ENCODE measurements at places on chromosomes 13 and 19.

DNA sequence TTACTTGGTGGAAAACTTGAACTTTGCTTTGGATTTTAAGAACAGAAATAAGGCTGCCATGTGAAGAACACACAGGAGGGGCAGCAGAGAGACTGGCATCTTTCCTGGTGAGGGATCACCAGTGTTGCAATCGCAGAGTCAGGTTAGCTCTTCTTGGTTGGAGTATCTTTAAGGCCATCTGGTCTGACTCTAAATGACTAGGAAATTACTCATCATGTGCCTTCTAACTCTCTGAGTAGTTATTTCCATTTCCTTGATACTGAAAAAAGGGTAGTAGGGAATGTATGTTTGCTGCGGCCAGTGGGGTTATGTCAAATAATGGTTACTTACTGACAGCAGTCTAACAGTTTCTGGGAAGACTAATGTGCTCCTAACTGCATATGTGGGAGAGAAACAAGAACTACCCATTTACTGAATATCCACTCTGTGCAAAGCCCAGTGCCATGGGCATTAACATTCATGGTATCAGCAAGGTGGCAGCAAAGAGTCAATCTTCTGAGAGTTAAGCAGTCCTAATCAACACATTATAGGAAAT is 122.1 kb downstream of the COG6 start:
- no peak for DNase-seq

- DNase-seq = no peak
These were observed 114.1 kb downstream of the TNFSF13B start for GRCh38 chr13:108383667-108384066.

DNA sequence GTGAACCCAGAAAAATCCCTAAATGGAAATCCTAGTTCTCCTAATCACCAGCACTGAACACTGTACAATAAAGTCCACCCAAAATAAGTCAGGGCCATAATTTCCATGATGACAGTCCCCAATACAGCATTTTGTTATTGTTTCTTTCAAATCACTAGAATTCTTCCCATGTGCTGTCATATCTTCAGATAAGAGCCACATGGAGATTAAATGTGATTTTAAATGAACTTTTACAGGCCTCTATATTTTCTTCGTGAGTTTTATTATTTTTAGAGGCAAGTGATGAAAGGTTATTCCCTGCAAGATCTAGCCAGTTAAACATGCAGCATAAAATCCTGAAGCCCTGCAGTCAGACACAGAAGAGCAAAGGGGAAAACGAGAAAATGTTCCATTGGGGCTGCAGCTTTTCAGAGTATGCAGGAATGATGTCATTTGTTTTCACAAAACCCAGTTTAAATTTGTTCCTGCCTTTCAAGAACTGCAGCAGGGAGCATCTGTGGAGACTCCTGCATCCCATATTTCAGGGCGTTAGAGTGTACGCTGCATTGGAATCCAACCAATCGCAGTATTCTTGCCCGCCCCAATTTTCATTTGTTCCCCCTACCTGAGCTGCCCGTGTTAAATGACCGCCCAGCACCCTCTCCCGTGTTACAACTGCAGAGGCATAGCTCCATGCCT is 167.2 kb upstream of the KLF12 start:
- no peak for DNase-seq

DNA sequence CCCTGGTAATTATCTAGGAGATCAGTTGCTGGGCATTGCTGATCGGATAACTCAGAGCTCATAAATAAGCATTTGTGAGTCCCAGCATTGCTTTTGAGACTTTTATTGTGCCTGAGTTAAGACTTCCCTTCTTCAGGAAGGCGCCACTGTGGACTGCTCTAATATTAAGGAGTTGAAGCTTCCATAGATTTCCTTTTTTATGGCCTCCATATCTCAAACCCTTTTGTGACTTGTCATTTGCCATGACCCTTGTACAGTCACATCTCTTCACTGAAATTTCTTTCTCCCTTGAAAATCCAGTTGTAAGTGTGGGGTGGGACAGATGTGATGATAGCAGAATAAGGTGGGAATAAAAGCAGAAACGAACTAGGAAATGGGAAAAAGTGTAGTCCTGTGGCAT is 6.3 kb downstream of the TM9SF2 start:
- no peak for DNase-seq

DNA sequence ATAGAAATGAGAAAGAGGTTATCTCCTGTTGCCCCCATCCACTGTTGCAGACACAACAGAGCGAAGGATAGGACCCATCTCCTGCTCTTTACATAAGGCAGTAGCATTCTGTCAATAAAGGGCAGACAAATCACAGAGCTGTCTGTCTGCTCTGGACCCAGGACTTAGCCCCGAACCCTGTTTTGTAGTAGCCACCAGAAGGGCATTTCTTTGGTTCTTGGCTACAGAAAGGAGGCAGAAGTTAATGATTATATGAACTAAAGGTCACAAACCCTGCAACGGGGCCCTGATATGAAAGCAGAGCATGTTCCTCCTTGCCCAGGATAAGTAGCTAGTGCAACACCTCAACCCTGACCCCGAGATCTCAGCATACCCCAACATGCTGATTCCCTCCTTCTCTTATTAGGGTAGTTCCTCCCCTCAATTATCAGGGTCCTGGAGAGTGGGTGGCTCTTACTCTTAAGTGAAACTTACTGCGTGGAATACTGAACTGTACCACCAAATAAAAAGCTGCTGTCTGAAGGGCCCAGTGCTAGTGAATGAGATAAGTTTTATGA is 680.4 kb upstream of the SPRY2 start:
- DNase-seq = no peak

- DNase-seq = no peak
These were observed 328.6 kb downstream of the SLITRK5 start for GRCh38 chr13:87999788-88000187.

GRCh38 chr19:41955521-41955920 is 3.6 kb downstream of the RABAC1 start:
- DNase-seq = no peak

- no peak for DNase-seq
These were observed 9.0 kb downstream of the NANOS3 start for GRCh38 chr19:13885826-13886365.

GRCh38 chr19:17331045-17331558 is 3.6 kb downstream of the ANO8 start:
- no peak for DNase-seq

All from effector CD8-positive, alpha-beta T cell (primary cell).